Suppressor macrophage (primary cell): ENCODE measurements at places on chromosomes 1 and 21.

- DNase-seq = no peak
Observed at GRCh38 chr1:62176597-62177312, 17.9 kb upstream of the L1TD1 start.

- peak; percentile 59 for DNase-seq
Observed at GRCh38 chr1:143699115-143699514, 272.7 kb downstream of the FAM72C start.

DNA sequence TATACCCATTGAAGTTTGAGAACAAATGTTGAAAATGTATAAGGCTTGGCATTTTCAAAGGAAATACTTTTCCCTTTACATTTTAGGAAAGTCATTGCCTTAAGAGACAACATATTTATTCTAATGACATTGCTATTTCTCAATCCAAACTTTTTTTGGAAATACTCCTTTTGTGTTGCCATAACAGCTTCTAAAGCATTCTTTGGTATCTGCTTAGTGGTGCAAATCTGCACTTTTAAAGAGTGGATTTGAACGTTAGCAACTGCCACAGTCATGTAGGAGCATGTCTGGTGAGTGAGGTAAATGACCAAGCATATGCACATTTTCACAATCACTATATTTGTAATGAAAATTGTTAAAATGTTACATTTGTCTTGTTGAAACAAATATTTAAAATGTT, 124.4 kb upstream of the GORAB start:
- DNase-seq = no peak

DNA sequence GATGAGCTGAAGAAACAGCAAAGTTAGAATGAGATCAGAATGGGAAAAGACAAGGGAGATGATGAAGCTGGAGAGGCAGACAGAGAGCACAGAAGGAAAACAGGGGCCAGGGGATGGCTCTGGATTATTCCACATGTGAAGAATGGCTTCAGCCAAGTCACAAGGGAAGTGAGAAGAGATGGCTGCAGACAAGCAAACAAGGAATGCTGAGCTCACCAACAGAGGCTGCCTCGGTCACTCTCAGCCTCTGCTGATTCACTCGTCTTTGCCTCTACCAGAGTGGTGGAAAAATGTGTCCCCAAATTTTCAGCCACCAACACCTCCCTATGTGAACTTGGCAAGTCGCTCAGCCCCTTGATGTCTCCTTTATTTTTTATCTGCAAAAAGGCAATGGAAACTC, 46.7 kb downstream of the TRABD2B start:
- no peak for DNase-seq

DNA sequence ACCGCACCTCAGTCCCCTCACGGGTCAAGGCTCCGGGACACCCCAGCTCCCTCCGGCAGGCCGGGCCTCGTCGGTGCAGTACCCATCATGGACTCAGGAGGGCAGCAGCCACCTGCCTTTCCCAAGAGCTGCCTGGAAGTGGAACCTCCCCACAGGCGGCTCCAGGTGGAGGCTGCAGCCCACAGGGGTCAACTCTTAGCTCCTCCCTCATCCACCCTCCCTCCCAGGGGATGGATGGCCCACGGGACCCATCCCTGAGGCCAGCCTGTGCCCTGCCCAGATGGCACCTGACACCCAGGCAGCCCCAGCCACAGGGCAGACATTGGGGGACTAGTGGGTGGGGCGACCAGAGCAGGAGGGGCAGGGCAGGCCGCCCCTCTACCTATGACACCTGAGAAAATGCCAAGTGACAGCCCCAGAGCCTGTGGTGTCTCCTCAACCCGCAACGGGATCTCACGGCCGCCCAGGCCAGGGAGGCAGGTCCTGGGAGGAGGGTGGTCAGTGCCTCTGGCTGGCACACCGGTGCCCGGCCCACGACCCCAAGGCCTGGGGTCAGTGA, 1.2 kb upstream of the ARHGEF16 start:
- DNase-seq = peak; percentile 77
